ENCODE measurements at places on chromosomes 11 and 22.

- no peak for DNase-seq
These were observed 78.7 kb upstream of the SLC25A18 start for GRCh38 chr22:17484608-17485007.

- no peak for DNase-seq
These were observed 20.9 kb downstream of the TSKU start for GRCh38 chr11:76803811-76804600.

DNA sequence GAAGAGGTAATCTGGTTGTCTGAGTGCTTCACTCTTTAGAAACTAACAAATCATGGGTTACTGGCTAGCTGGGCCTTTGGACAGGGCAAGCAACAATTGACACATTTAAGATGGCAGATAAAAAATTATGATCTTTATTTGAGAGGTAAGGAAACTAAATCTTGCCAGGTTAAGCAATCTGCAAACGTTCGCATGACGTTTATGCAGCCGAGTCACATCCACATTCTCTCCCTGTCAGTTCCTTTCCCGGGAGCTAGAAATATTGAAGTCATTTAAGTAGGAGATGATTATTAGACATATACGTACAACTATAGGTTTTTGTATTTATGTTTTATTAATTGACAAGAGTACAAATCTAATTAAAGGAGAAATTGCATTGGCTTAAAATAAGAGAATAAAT is 57.4 kb upstream of the RCN1 start:
- no peak for DNase-seq

DNA sequence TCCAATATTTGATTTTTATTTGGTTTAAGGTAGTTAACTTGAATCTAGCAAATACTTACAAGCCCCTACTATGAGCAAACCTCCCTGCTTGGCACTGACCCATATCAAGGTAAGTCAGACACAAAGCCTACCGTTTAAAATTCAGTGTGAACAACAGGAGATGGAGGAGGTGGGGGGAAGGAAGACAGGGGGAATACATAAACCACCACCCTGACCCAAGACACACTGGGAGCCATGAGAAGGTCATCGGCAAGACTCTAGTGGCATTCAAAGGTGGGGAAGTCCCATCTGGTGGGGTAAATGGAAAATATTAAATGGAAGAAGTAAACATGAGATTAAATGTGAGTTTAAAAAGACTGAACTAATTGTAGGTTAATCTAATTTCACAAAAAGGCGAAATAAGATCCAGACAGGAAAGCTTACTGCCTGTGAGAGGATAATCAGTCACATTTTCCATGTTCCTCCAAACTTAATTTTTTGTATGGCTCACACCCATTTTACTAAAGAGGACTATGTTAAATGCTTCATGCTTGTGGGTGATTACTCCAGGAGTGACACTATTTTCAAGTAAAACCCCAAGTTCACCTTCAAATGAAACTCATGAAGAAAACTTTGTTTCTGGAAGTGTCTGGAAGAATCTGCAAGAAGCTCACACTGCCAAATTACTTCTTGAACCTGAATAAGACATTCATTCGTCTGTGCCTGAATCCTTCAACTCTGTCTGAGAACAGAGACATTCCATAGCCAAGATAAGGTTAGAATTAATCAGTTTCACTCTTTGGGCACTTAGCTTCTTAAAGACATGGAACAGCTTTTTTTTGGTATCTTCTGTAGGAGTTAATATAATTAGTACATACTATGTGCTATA is 51.7 kb downstream of the PITPNB start:
- DNase-seq = no peak

- no peak for DNase-seq
These were observed 8.4 kb downstream of the P2RY2 start for GRCh38 chr11:73226297-73227006.

GRCh38 chr11:27514076-27514475 is 7.5 kb upstream of the LIN7C start:
- no peak for DNase-seq

DNA sequence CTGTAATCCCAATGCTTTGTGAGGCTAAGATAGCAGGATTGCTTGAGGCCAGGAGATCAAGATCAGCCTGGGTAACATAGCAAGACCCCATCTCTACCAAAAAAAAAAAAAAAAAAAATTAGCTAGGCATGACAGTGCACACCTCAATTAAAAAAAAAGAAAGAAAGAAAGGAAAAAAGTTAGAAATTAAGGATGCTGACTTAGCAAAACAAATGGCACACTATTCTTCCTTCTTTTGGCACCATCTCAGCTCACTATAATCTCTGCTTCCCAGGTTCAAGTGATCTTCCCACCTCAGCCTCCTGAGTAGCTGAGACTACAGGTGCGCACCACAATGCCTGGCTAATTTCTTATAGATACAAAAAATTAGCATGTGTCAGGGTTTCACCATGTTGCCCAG is 33.9 kb downstream of the PC start:
- DNase-seq = no peak

- DNase-seq = no peak
These were observed 3.4 kb downstream of the ZNF195 start for GRCh38 chr11:3375552-3375951.

GRCh38 chr11:31417357-31417756 is 47.7 kb downstream of the DNAJC24 start:
- DNase-seq = no peak

DNA sequence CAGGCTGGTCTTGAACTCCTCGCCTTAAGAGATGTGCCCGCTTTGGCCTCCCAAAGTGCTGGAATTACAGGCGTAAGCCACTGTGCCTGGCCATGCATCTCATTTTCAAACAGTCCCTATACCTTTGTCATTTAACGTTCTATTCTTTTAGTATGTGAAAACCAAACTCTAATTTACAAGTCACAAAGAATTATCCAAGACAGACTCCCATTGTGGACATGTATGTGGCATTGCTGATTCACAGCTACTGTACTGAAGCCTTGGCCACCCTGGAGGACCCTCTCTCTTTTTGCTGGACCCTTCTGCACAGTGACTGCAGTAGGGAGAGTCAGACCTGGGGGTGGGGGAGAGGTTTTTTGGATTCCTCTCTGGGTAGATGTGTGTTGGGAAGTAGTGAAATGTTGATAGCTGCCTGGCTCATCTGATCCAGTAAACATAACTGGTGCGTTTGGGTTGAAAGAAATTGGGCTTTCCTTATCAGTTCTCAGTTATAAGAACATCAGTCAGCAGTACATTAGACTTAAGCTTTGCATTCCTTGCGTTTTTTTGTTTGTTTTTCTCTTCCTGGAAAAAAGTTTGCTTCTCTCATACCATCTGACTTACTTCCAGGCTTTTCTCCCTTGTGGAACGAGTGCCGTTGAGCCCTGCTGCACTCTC is 65.9 kb downstream of the MED15 start:
- no peak for DNase-seq

GRCh38 chr11:13047884-13048283 is 38.8 kb downstream of the RASSF10 start:
- DNase-seq = no peak

GRCh38 chr22:43180670-43181069 is 6.3 kb downstream of the TTLL12 start:
- DNase-seq = no peak

DNA sequence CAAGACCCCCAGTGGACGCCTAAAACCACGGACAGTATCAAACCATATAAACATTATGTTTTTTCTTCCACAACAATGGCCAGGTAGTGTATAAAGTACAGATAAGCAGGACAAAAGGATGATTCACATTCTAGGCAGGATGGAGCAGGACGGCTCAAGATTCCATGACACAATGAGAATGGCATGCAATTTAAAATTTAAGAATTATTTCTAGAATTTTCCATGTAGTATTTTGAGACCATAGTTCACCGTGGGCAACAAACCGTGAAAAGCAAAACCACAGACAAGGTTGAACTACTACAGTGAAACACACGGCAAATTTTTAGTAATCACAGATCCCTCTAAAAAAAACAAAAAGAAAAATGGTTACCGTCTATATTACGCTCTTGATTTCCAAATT is 7.5 kb downstream of the NARS2 start:
- DNase-seq = no peak

- DNase-seq = no peak
These were observed 932.3 kb downstream of the BRD1 start for GRCh38 chr22:48895336-48895735.
